ENCODE measurements at places on chromosomes 2 and 18.

DNA sequence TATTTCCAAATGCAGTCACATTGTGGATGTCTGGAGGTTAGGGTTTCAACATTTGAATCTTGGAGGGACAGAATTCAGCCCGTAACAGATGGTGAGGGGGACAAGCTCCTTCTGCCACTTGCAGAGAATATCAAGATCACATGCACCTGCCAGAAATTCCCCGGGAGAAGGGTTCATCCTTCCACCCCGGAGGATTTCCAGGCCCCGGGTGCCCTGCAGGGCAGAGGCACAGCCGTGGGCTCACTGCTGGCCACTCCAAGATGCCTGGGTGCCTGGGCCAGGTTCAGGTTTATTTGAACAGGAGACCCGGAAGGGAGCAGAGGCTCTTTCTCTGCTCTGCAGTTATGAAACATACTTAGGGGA is 38.2 kb upstream of the MGAT4A start:
- no peak for DNase-seq

DNA sequence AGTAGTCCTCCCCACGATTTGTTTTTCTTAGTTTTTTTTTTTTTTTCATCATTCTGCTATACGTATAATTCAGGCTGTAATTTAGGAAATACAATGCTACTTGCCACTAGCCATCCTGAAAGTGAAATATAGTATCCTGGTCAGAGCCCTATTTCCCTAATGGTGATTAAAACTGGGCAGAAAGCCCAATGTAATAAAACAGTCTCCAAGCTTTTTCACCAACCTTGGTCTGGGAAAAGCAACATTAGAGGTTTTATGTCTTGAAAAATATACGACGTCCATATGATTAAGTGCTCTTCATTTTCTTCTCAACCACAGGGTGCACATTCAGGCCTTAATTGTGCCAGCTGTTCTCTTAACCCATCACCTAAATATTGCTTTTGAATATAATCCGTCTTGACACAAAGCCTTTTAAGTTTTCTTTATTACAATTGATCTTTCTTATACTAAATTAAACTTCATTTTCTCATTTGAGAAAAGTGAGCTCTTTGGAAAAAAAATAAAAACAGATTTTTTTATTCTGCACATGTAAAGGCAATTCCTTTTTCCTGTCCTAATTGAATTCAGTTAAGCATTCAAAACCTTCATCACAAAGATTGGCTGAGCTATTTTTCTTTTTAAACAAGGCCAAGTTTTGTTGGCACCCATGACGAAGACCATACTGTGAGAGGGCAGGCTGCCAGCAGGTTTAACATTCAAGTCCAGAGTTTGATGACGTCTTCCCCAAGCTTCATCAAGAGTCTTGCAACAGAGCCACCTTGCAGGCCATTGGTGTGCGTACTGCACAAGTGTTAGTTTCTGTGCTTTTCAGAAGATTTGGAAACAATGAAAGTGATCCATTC is 52.7 kb downstream of the MAP2 start:
- no peak for DNase-seq

GRCh38 chr18:79947881-79948610 is 3.4 kb downstream of the SLC66A2 start:
- no peak for DNase-seq

- DNase-seq, result peak; percentile 3
Measured at GRCh38 chr2:186751790-186752189, 57.9 kb downstream of the FAM171B start.

DNA sequence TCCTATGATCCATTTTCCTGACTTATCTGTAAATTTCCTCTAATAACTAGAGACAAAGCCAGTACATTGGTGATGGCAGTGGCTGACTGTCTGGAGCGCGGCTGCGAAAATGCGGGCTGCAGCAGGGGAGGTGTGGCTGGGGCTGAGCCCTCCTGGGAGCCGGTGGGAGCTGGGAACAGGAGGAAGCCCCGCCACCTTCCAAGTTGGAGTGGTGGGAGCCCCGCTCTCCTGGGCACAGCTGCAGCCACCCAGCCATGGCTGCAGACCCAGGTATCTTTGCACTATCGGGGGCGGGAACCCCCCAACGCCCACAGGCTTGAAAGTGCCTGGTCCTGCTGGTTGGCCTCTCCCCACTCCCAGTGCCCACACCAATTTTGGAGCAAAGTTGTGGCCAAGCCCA is 633.0 kb upstream of the TMEFF2 start:
- DNase-seq, result no peak

All from T-helper 2 cell (primary cell).